ENCODE measurements at places on chromosomes 3 and 15. TPM values are rescaled to one million over a fixed set of nuclear protein-coding genes. Genes with fewer than 3 reads are reported as not detected.

GRCh38 chr15:65336493-65337435, 32.3 kb downstream of the RNU5B-1 start:
- peak overlapping the region; percentile 88 for H3K27ac ChIP-seq
- H3K27me3 ChIP-seq: peaks cover 22% of the 10 kb centered on the region
- H3K4me3 ChIP-seq: no peak overlapping the region
- peaks cover 59% of the 10 kb centered on the region for H3K4me1 ChIP-seq
- peaks cover 31% of the 10 kb centered on the region for H3K36me3 ChIP-seq

DNA sequence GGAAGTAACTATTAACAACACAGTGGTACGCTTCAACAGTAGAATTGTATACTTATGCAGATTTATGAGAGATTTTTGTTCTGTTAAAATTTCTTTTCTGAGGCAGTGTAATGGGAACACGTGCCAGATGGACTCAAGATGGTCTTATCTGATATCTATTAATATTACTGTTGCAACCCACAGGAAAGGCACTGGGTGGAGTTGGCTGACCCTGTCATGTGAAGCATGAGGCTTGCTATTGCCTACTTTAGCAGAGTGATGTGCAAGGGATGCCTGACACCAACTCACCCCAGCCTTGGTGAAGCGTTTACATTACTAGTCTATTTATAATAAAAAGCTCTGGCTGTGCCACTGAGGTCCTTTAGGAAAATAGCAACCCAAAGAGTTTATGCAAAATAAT, 19.8 kb upstream of the ARNT2 start:
- no peak overlapping the region for H3K27ac ChIP-seq
- no peaks in the 10 kb centered on the region for H3K4me1 ChIP-seq
- no peak for DNase-seq
- H3K27me3 ChIP-seq: no peaks in the 10 kb centered on the region
- no peaks in the 10 kb centered on the region for H3K36me3 ChIP-seq

DNA sequence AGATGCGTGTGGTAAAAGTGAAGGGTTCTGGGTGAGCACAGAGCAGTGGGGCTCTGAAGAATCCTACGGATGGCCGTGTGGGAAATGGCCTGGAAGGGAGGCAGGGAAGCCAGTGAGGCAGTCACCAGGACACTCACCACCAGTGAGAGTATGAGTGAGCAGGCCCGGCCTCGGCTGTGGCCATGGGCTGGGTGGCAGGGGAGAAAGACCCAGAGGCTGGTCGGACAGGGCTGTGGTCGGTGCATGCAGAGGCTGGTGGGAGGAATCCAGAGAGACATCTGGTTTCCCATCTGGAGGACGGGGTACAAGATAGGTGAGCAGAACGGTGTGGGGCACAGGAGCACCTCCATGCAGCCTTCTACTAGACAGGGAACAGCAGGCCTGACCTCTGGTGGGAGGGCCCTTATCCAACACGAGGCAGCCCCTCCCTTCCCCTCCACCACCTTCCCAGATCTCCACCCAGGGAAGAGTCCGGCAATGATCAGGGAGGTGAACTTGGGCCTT, 10.1 kb downstream of the PCSK6 start:
- DNase-seq: no peak
- H3K4me3 ChIP-seq: no peak overlapping the region
- peaks cover 12% of the 10 kb centered on the region for H3K27me3 ChIP-seq
- no peaks in the 10 kb centered on the region for H3K36me3 ChIP-seq

GRCh38 chr3:53137835-53138446, 7.7 kb upstream of the RFT1 start:
- no peak for DNase-seq
- no peaks in the 10 kb centered on the region for H3K4me1 ChIP-seq
- H3K27ac ChIP-seq: peak overlapping the region; percentile 7
- H3K4me3 ChIP-seq: no peak overlapping the region
- peaks cover 10% of the 10 kb centered on the region for H3K27me3 ChIP-seq

- H3K36me3 ChIP-seq: peaks cover 4% of the 10 kb centered on the region
- no peak overlapping the region for H3K27ac ChIP-seq
- no peaks in the 10 kb centered on the region for H3K27me3 ChIP-seq
- no peak overlapping the region for H3K4me3 ChIP-seq
- no peaks in the 10 kb centered on the region for H3K4me1 ChIP-seq
These were observed 36.4 kb downstream of the LINS1 start for GRCh38 chr15:100565591-100565990.

DNA sequence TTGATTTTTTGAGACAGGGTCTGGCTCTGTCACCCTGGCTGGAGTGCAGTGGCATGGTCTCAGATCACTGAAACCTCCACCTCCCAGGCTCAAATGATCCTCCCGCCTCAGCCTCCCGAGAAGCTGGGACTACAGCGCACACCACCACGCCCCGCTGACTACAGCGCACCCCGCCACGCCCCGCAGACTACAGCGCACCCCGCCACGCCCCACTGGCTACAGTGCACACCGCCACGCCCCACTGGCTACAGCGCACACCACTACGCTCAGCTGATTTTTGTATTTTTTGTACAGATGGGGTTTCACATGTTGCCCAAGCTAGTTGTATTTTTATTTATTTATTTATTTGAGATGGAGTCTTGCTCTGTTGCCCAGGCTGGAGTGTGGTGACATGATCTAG, 35.6 kb downstream of the SLC51A start:
- DNase-seq: no peak
- H3K4me3 ChIP-seq: no peak overlapping the region
- H3K4me1 ChIP-seq: no peaks in the 10 kb centered on the region
- no peak overlapping the region for H3K27ac ChIP-seq

DNA sequence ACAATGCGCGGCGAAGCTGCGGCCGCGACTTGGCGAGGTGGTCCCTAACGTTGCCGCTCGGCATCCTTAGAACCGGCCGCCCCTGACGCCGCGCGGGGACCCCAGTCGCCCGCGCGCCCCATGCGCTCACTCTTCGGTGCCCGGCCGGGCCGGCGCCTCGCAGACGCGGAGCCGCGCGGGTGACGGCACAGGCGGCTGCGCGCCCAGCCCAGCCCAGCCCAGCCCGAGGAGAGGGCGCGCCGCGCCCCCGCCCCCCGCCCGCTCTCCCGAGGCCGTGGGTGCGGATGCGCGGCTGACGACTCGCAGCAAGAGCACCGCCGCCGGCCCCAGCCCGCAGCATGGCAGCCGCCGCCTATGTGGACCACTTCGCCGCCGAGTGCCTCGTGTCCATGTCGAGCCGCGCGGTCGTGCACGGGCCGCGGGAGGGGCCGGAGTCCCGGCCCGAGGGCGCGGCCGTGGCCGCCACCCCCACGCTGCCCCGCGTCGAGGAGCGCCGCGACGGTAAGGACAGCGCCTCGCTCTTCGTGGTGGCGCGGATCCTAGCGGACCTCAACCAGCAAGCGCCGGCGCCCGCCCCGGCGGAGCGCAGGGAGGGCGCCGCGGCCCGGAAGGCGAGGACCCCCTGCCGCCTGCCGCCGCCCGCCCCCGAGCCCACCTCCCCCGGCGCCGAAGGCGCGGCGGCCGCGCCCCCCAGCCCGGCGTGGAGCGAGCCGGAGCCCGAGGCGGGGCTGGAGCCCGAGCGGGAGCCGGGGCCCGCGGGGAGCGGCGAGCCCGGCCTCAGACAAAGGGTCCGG, 437 bp downstream of the KLF13 start:
- H3K4me1 ChIP-seq: peaks cover 22% of the 10 kb centered on the region
- H3K27me3 ChIP-seq: peaks cover 24% of the 10 kb centered on the region
- H3K27ac ChIP-seq: no peak overlapping the region
- H3K36me3 ChIP-seq: no peaks in the 10 kb centered on the region
- H3K4me3 ChIP-seq: peak overlapping the region; percentile 87
- DNase-seq: no peak

DNA sequence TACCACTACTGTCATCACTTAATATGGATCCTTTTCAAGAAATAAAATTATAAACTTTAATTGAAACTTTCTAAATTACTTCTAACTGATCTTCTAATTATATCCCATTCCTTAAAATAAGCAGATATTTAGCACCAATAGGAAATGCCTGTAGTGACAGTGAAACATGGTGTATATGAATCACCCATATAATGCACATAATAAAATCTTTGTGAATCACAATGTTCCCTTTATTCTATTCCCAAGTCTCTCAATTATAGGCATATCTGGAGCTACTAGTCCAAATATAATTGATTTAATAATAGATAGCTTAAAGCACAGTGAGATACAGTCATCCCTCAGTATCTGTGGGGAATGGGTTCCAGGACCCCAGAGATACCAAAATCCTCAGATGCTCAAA, 490.3 kb downstream of the NLGN1 start:
- DNase-seq: no peak
- no peak overlapping the region for H3K4me3 ChIP-seq
- H3K27ac ChIP-seq: no peak overlapping the region
- H3K36me3 ChIP-seq: no peaks in the 10 kb centered on the region
- no peaks in the 10 kb centered on the region for H3K27me3 ChIP-seq

- no peak for DNase-seq
- peak overlapping the region; percentile 54 for H3K27ac ChIP-seq
- no peak overlapping the region for H3K4me3 ChIP-seq
- H3K36me3 ChIP-seq: no peaks in the 10 kb centered on the region
- peaks cover 1% of the 10 kb centered on the region for H3K27me3 ChIP-seq
These were observed 28.5 kb downstream of the TMEM212 start for GRCh38 chr3:171871392-171872274.

GRCh38 chr3:60339304-60339703, 911.9 kb downstream of the FHIT start:
- H3K4me3 ChIP-seq: no peak overlapping the region
- H3K36me3 ChIP-seq: no peaks in the 10 kb centered on the region
- no peak overlapping the region for H3K27ac ChIP-seq
- no peaks in the 10 kb centered on the region for H3K27me3 ChIP-seq
- no peaks in the 10 kb centered on the region for H3K4me1 ChIP-seq

DNA sequence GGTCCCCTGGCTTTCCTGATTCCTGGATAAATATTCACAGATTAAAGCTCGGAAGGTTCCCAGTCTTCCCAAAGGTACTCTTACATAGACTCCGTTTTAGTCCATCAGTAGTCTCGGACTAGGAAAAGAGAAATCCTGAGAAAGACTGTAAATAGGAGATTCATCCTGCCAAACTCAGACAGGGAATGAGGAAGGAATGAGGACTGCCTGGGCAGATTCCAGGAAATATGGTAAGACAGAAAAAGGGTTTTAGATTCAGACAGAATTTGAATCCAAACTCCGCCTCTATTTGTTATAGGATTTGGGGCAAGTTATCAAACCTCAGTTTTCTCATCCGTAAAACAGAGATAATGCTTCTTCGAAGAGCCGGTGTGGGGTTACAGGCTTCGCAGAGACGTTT, 77.8 kb upstream of the VGLL4 start:
- no peak for DNase-seq
- H3K4me3 ChIP-seq: peak overlapping the region; percentile 89
- peaks cover 1% of the 10 kb centered on the region for H3K27me3 ChIP-seq
- H3K27ac ChIP-seq: peak overlapping the region; percentile 88
- peaks cover 21% of the 10 kb centered on the region for H3K4me1 ChIP-seq

GRCh38 chr3:149231871-149232270, 10.2 kb upstream of the CP start:
- H3K4me1 ChIP-seq: peaks cover 7% of the 10 kb centered on the region
- DNase-seq: no peak
- H3K4me3 ChIP-seq: no peak overlapping the region
- no peaks in the 10 kb centered on the region for H3K36me3 ChIP-seq
- H3K27ac ChIP-seq: no peak overlapping the region

GRCh38 chr15:70158309-70159000, 60.7 kb upstream of the TLE3 start:
- H3K27ac ChIP-seq: no peak overlapping the region
- no peak overlapping the region for H3K4me3 ChIP-seq
- H3K36me3 ChIP-seq: no peaks in the 10 kb centered on the region
- H3K27me3 ChIP-seq: peaks cover 3% of the 10 kb centered on the region

- no peak overlapping the region for H3K27ac ChIP-seq
- DNase-seq: peak; percentile 57
- H3K4me3 ChIP-seq: no peak overlapping the region
- no peaks in the 10 kb centered on the region for H3K36me3 ChIP-seq
- no peaks in the 10 kb centered on the region for H3K27me3 ChIP-seq
These were observed 28.6 kb downstream of the SOX14 start for GRCh38 chr3:137792626-137793271.

DNA sequence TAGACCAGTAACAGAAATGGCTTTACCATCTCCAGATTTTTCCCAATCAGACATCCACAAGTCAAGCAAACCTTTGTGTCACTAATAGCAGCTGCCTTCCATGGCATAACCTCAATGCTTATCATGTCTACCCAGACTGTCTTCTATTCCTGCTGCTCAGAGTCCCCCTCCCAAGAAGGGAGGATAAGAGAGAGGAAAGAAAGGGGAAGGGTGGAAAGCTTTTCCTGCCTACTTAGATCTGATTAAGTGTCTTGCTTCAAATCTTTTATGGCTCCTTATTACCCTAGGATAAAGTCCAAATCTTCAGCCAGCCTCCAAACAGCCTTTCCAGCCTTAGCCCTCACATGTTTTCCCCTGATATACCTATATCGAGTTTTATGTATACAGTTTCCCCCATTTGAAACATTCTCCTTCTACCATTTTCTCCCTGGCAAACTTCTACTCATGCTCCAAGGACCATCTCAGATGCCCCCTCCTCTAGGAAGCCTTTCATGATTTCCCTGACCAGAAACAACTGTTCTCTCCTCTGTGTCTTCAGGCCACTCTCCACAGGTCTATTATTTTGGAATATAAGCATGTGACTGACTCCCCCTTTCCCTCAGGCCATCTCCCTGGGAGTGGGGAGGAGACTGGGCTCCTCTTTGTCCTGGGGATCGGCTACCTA, 7.9 kb upstream of the SSUH2 start:
- peak overlapping the region; percentile 22 for H3K27ac ChIP-seq
- no peak for DNase-seq
- peaks cover 20% of the 10 kb centered on the region for H3K4me1 ChIP-seq
- peaks cover 12% of the 10 kb centered on the region for H3K27me3 ChIP-seq
- no peak overlapping the region for H3K4me3 ChIP-seq
- H3K36me3 ChIP-seq: peaks cover 4% of the 10 kb centered on the region

DNA sequence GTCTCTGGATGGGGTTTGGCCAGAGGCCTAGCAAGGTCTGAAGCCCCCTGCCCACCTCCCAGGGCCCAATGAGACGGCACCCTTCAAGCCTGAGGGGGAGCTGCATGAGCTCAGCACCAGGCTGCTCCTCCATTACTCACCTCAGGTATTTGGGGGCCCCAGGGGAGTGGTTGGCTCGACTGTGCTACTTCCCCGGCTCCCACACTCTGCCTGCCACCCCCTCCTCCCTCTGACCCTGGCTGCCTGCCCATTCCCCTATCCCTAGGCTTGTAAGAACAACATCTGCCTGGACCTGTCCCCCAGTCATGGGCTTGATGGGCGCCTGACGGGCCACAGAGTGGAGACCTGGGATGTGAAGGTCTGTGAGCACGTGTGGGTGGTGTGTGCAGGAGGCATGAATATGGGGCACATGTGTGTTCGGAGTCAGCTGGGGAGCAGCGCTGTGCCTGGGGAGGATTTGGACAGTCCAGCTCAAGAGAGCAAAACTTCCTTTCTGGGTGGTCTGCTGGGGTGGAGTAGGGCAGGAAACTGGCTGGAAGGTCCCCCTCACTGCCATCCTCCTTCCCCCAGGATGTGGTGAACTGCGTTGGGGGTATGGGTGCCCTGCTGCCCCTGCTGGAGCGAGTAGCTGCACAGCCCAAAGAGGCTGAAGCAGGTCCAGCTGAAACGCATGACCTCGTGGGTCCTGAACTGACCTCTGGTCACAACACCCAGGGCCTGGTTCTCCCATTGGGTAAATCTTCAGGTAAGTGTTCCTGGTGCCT, 17.4 kb downstream of the NBEAL2 start:
- peaks cover 28% of the 10 kb centered on the region for H3K36me3 ChIP-seq
- DNase-seq: no peak
- peaks cover 2% of the 10 kb centered on the region for H3K4me1 ChIP-seq
- H3K27ac ChIP-seq: no peak overlapping the region

Gene MAGEL2
- 4.5 TPM for total RNA-seq

Gene CPN2
- not detected for total RNA-seq

Gene MEX3B
- 98.2 TPM for total RNA-seq

Gene GRK7
- total RNA-seq: 0.10 TPM

Gene DAZL
- total RNA-seq: 0.33 TPM
